ENCODE measurements at places on chromosomes 3 and 15.

DNA sequence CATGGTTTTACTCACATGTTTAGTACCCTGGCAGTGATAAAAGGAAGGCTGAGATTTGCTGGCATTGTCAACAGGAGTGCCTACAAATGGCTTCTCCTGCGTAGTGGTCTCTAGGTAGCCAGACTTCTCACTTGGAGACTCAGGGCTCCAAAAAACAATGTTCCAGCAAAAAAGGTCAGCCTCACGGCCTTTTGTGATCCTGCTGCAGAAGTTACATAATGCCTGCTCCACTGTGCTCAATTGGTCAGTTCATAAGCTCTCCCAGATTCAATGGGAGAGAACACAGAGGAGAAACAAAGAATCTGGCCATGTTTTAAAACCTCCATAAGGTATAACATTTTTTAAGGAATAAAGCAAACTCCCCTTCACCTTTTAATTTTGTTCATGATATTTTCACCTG lies 76.1 kb upstream of the CMSS1 start:
- DNase-seq: no peak

DNA sequence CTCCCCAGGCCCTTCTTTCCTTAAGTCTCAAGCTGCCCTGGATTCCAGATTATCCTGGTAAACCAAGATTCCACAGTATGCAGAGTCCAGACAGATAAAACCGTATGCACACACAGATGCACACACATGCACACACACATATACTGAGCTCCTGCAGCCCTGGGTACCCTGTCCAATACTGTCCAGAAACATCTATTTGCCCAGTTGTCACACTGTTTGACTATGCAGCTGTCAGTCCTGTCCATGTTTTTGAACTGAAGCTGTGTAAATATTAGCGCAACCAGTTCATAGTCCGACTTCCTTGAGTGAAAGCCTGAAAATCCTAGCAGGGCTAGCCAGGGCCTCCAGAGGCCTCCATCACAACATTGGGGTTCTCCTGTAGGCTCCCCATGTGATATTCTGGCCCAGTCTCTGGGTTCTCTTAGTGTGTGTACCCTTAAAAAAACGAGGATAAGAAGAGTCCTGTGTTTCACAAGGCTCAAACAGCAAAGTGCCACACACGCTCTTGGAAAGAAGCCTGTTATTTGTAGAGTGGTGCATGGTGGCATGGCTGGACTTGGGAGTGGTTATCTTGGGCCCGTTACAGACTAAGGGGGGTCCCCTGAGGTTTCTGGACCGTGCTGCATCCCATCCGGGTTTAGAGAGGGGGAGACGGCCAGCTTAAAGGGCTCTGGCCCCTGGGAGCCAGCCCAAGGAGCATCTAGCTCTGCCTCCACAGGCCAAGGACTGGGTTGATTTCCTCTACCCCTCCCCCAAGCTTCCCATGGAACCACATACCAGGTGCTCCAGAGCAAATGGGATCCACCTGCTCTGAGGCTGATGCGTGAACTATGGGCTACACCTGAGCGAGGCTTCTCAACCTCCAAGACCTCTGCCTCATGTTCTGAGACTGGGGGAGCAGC lies 108.3 kb downstream of the IQSEC1 start:
- no peak for DNase-seq

GRCh38 chr3:127370906-127371305 lies 83.1 kb upstream of the PRR20G start:
- no peak for DNase-seq

DNA sequence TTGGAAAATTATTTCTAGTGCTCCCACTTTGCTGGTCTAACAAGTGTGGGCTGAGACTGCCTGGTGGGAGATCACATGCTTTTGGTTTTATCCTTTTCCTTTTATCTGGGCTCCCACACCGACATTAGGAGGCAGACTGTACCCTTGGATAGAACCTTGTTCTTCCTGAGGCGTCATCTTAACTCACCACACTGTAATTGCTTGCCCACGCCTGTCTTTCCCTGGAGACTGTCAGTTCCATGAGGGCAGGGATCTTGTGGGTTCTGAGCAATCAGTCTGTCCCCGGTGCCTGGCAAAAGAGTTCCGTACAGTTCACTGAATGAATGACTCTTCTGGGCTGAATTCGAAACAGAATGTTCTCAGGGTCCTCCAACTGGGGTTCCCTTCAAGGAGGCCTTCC lies 124.6 kb upstream of the ABHD17C start:
- no peak for DNase-seq

GRCh38 chr15:48683991-48684765 lies 38.7 kb upstream of the FBN1 start:
- no peak for DNase-seq

Data from effector memory CD8-positive, alpha-beta T cell (primary cell).